ENCODE measurements at places on chromosomes 2 and 18.

DNA sequence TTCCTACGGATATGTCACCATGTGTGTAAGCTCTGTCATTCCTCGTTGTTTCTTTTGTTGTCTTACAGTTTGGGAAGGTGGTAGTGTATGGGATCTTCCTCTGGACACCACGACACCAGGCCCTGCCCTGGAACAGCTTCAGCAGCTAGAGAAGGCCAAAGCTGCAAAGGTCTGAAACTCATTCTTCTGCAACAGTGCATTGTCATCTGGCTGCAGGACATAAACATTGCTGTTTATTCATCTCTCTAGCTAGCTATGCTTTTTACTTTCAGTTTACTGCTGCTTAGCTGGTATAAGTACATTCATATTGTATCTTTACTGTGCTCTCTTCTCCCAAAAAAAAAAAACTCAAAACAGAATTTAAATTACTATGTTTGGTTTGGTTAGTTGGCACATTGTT lies 39.2 kb upstream of the KCNJ13 start:
- no peak for DNase-seq

DNA sequence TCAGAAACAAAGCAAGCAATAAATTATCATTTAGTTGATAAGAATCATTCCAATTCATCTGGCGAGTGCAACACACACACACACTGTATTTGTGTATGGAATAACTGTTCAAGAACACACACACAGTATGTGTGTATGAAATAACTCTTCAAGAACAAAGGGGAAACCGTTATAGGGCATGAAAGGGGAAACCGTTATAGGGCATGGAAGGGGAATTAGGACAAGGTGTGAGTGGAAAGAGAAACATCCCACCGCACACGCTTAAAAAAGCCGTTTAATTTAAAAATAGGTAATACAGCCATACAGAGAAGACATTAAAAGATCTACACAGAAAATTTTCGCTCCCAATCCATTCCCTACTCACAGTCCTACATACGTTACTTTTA lies 607 bp upstream of the TSN start:
- no peak for DNase-seq

DNA sequence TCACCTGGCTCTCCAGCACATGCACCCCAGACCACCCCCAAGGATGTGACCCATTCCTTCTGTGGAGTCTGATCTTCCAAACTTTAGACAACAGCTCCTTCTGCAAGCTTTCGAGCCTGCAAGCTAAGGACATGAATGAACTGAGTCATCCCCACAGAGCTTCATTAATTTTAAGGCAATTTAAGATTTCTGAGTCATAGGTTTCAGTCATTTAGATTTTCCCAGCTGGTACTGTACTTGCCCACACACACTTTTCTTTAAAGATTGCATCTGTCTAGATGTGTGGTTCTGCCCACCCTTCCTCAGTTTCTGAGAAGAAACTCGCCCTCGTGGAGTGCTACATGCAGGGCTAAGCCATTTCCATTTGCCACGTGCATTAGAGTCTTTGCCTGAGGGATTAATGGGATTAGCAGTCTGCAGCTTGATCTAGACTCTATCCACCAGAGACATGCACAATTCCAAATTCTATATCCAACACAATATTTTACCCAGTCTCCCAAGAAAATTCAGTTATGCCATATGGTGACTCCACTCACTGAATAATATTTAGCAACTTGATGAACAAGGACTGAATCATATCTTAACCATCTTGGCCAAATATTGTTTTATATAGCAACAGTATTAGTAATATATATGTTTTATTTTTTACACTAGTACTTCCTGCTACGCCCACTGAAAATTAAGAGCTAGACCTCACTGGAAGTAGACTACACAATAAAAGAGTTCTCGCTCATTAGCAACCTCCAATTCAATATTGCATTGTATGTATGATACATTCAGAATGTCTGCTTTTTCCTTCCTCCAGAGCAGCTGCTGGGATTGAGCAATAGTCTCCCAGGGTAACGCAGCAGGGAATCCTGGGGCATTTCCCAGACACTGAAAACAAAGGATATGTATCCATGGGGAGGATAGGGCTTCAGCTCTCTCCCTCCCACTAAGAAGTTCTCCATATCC lies 14.3 kb upstream of the TRIB2 start:
- peak; percentile 35 for DNase-seq

DNA sequence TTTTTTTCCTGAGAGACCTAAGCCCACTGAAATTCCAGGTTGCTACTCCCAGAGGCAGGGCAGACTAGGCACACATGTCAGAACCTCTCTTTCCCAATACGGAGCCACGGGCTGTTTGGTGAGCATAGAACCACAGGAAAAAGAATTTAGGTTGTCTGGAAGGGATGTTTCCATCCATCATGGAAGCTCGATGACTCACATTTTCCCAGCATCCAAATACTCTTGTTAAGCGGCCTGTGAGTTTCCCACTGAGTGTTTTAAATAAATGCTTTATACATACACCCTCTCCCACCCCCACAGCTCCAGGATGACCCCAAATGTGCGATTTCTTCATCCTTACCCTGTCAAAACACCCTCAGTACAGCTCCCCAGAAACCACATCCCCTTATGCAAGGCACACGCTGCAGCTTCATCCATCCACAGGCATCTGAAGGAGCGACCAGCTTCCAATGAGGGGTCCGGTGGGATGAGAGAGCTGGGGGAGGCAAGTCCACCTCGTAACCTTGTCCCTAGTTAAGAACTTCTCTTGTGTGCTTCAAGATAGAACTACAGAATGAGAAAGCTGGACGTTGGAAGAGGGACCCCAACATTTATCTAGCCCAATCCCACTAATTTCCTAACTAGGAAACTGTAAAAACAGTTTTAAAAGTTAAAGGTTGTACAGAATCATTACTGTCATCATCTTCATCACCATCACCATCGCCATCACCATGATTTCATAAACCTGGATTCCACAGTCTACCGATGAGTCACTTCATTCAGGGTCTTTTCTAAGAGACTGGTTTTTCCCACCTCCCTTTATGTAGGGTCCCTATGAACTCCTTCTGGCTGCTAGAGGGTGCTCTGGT lies 63.5 kb upstream of the FZD7 start:
- DNase-seq = no peak

GRCh38 chr2:69366-70344 lies 23.4 kb upstream of the FAM110C start:
- no peak for DNase-seq

- DNase-seq = no peak
Observed at GRCh38 chr2:233706720-233707119, 6.0 kb upstream of the UGT1A5 start.

DNA sequence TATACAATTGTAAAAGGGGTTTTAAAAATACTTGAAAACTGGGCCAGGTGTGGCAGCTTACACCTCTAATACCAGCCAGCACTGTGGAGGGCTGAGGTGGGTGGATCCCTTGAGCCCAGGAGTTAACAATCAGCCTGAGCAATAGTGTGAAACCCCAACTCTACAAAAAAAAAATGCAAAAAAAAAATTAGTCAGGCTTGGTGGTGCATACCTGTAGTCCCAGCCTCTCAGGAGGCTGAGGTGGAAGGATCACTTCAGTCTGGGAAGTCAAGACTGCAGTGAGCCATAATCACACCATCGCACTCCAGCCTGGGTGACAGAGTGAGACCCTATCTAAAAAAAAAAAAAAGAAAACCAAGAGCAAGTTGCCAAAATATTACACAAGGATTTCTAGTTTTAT lies 182.7 kb downstream of the UBE2E3 start:
- DNase-seq = no peak

- no peak for DNase-seq
Observed at GRCh38 chr18:48597671-48598070, 58.8 kb downstream of the CTIF start.

- DNase-seq = no peak
Observed at GRCh38 chr18:13450289-13451212, 232.0 kb downstream of the LDLRAD4 start.

- DNase-seq = no peak
Observed at GRCh38 chr2:95001051-95001562, 24.4 kb upstream of the MAL start.

DNA sequence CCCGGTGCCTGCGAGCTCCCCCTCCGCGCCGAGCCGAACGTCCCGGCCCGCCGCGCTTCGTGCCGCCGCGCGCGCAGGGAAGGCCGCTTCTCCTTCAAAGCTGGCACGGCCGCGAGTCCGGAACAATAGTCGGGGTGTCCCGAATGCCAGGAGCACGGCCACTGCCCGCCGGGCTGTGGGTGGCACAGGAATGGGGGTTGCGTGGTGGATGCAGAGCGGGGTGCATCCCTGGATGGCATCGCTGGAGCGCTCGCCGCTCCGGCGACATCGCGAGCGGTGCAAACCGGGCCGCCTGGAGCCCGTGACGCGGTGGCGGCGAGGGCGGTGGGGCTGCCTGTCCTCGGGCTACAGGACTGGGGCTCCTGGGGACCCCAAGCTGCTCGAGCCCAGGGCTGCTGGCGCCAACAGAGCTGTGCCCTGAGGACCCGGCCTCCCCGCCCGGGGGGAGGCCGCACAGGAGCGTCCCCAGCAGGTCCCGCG lies 1.1 kb upstream of the SATB2 start:
- no peak for DNase-seq

DNA sequence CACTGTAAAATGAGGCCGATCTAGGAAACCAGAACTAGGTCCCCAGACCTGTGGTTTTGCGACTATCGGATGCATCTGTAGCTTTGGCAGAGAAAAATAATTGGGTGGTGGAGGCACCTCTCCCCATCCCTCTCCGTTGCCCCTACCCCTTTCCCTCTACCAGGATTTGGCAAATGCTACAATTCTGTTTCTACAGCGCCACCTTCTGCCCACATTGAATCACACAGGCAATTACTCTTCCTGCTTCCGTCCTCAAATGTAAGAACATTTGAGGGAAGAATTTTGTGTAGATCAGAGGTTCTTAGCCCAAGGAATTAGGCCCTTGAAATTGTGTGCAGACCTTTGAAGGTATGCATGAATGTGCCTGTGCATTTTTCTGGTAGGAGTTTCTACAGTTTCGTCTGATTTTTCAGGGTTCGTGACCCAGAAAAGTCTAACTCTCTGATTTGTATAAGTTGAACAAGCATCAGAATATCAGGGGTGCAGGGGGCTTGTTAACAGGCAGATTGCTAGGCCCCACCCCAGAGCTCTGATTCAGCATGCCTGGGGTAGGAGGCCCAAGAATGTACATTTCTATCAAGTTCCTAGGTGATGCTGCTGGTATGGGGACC lies 11.2 kb downstream of the ATP6V1B1 start:
- peak; percentile 55 for DNase-seq

DNA sequence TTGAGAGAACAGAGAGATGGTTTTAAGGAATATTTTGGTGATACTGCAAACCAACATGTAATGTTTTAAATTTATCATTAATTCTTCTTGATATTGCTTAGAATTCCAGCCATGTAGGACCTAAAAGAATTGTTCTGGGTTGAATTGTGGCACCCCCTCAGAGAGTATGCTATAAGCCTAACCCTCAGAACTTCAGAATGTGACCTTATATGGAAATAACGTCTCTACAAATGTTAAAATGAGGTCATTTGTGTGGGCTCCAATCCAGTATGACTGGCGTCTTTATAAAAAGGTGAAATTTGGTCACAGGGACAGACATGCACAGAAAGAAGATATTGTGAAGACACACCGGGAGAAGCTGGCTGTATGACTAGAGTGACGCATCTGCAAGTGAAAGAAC lies 193.6 kb downstream of the NRXN1 start:
- DNase-seq = no peak

DNA sequence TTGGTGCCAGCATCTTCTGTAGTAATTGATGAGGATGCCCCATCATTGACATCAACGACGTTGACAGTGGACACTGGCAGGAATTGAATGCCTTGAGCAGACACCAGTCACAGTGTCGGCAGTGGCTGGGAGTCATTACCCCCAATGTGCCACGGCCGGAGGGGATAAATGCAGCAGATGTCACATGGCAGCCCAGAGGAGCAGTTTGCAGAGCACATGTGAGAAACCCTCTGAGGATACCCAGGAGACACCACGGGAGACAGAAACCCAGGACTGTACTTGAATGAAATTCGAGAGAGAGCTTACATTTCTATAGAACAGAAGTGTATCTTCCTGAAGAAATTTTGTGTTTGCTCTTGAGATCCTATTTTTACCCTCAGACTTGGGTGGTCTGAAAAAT lies 409.1 kb upstream of the TNP1 start:
- DNase-seq = no peak

GRCh38 chr2:99488539-99489062 lies 1.2 kb downstream of the REV1 start:
- no peak for DNase-seq

- no peak for DNase-seq
Observed at GRCh38 chr2:117436697-117437096, 377.8 kb upstream of the DDX18 start.

- no peak for DNase-seq
Observed at GRCh38 chr2:12061286-12062052, 315.0 kb downstream of the LPIN1 start.

GRCh38 chr18:21450913-21451312 lies 149.6 kb downstream of the ESCO1 start:
- no peak for DNase-seq

- no peak for DNase-seq
Observed at GRCh38 chr18:36633961-36634412, 194.8 kb downstream of the TPGS2 start.

DNA sequence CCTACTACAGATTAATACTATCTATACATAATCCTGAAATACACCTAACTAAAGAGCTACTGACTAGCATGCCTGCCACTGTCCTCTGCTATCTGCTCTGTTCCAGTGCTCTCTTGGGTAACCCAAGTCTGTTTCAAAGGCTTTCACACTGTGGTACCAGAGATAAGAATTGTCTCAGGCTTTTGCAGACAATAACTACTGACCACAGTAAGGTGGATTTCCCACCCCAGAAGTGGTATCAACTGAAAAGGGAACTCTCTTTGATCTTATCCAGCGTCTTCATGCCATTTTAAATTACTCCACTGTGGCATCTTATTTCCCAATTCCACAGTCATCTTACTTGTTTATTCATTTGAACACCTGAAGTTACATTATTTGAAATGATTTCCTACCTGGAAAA lies 190.2 kb downstream of the IKZF2 start:
- DNase-seq = no peak

DNA sequence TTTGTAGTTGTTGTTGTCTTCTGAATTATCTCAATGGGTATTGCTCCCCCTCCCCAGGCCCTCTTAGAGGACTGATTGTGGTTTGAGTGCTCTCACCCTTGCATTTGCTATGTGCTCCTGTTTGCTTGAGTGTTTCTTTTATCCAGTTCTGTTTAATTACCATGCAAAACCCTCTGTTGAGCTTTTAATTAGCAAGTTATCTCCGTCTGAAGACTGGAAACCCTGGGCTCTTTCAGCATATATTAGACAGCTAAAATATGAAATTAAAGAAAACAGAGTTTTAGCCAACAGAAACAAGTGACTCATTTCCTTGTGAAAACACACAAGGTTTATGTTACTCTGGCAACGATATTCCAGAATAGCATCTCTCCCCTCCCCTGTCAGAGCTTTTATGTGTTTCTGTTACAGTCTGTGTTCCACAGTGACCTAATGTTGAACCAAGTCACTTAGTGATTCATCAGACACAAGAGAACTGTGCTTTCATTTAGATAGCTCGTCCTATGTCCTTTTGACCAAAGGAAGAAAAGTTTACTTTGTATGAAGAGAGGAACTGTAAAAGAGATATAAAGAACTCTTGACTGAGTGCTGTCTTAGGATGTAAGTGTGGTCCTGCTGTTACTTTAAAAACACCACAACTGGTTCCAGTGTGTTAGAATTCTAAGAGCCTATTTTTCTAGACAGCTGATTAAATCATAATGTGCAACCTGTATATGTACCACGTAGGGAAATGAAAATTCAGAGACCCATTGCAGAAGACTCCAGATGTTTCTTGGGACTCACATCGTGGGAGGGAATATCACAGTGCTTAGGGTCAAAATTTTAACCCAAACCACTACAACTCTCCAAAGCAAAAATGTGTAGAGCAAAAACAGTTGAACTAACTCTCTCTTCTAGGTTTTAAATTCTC lies 172.8 kb upstream of the RBMS1 start:
- DNase-seq = no peak
